ENCODE measurements at places on chromosomes 5 and 9.

GRCh38 chr5:68557162-68557936 is 341.8 kb downstream of the PIK3R1 start:
- H3K4me3 ChIP-seq = no peak overlapping the region
- H3K27me3 ChIP-seq = no peaks in the 10 kb centered on the region
- peaks cover 3% of the 10 kb centered on the region for H3K4me1 ChIP-seq
- no peaks in the 10 kb centered on the region for H3K36me3 ChIP-seq
- no peak overlapping the region for H3K27ac ChIP-seq
- DNase-seq = no peak

GRCh38 chr5:167814828-167815227 is 476.6 kb upstream of the WWC1 start:
- no peaks in the 10 kb centered on the region for H3K36me3 ChIP-seq
- H3K4me1 ChIP-seq = no peaks in the 10 kb centered on the region
- no peak overlapping the region for H3K27ac ChIP-seq

DNA sequence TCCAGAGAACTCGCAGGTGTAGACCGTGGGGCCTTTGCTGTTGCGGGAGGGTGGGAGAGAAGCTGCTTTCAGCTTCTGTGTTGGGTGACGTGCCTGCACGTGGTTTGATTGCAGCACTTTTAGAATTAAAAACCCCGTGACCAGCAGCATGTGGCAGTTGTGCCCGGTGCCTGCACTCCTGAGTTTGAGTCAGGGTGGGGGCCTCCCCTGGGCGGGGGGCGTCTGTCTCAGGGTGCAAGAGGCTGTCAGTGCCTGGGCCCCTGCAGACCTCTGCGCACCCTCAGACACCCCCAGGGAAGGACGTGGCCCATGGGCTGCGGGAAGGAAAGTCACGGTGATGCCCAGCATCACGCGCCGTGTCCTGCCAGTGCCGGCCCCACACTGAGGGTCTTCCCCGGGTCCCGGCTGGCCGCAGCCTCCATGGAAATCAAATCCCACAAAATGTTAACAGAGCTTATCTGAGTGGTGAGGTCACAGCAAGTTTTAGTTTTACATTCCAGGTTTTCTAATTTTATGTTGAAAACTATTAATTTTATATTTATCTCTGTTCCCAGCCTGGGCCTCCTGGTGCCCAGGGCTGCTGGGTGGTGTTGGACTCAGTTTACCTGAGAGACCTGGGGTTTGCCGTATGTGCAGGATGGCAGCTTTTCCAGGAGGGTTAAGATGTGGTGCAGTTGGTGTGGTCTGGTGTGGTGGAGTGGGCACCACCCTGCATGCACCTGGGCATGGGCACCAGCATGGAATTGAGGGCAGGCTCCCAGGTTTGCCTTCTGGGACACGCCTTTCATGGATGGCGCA is 33.3 kb downstream of the AHRR start:
- no peaks in the 10 kb centered on the region for H3K27me3 ChIP-seq
- no peak for DNase-seq
- H3K4me1 ChIP-seq = no peaks in the 10 kb centered on the region
- no peak overlapping the region for H3K27ac ChIP-seq
- no peak overlapping the region for H3K4me3 ChIP-seq

DNA sequence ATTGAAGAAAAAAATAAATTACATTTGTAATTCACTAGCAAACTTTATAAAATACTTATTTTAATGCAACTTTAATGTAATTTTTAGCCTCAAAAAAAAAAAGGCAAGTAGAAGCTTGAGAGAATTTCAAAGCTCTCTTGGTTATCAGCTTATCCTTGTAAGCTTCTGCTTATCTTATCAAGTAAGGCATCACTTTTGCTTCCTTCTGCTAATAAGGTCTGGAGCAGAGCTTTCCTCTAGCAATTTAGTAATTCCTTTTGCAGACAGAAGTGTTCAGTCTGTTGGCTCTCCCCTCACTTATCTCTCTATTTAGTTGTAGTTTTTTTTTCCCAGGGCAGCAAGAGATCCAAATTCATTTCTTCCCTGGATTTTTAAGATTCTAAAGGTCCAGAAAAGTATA is 525.0 kb downstream of the ISL1 start:
- no peak for DNase-seq
- H3K27me3 ChIP-seq = no peaks in the 10 kb centered on the region
- no peak overlapping the region for H3K4me3 ChIP-seq
- H3K4me1 ChIP-seq = no peaks in the 10 kb centered on the region

- no peak overlapping the region for H3K4me3 ChIP-seq
- no peaks in the 10 kb centered on the region for H3K36me3 ChIP-seq
- no peaks in the 10 kb centered on the region for H3K27me3 ChIP-seq
- H3K27ac ChIP-seq = no peak overlapping the region
- H3K4me1 ChIP-seq = no peaks in the 10 kb centered on the region
- no peak for DNase-seq
Observed at GRCh38 chr5:99600952-99601351, 672.1 kb upstream of the CHD1 start.

DNA sequence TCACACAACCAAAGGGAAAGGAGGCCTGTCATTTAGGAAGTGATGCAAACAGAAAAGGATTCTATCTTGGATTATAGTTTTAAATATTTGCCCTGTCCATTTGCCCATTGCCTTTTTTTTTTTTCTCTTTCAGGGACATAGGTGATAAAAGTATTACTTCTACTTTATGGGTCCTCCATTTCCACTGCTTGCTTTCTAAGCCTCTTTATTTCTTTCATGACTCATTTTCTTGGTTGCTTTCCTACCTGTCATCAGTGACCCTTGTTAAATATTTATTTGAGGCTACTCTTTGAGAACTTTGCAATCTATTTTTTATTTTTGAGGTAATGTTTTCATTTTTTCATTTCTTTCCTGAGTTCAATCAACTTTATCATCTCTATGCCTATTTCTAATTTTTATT is 522.9 kb upstream of the ARRDC3 start:
- no peak overlapping the region for H3K27ac ChIP-seq
- H3K27me3 ChIP-seq = no peaks in the 10 kb centered on the region
- H3K4me3 ChIP-seq = no peak overlapping the region
- H3K4me1 ChIP-seq = no peaks in the 10 kb centered on the region
- no peak for DNase-seq

DNA sequence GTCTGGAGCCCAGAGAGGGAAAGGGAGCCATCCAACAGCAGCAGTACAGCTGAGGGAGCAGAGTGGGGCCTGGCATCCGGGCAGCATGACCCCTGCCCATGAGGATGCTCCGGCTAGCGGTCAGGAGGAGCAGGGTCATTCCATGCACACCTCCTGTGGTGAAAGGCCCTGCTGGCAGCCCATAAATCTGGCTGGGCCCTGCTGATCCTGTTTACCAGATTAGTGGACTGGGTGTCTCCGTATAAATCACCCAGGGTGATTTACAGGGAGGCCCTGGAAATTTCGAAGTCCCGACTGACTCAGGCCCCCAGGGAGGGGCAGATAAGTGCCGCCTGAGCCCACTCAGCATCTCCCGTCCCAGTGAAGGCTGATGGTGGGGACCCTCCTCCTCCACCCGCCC is 117.6 kb upstream of the HAND1 start:
- H3K36me3 ChIP-seq = no peaks in the 10 kb centered on the region
- DNase-seq = no peak
- no peak overlapping the region for H3K27ac ChIP-seq

DNA sequence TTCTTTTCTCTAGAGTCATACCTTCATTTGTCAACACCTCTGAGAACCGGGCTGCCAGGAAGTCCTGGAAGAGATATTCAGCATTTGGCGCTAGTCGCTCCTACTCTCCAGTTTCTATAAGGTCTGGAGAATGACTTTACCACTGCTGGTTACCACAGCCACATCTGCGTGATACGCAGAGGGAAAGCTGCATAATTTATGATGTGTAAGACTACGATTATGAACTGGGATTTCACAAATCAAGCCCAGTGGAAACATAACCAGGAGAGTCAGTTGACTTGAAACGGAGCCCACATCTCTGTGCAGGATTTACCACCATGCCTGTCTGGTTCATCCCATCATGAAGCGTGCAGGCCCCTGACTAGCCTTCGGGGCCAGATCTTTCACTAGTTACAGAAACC is 72.6 kb downstream of the FGF1 start:
- DNase-seq = no peak
- no peak overlapping the region for H3K27ac ChIP-seq
- H3K4me3 ChIP-seq = no peak overlapping the region
- H3K27me3 ChIP-seq = no peaks in the 10 kb centered on the region
